ENCODE measurements at places on chromosomes 16 and 17. TPM values are rescaled to one million over a fixed set of nuclear protein-coding genes. Genes with fewer than 3 reads are reported as not detected.

Gene DNAH9
- total RNA-seq: 0.37 TPM

Gene QRICH2
- total RNA-seq: 4.7 TPM

Gene MEFV
- total RNA-seq: not detected

Gene KRTAP3-1
- total RNA-seq: not detected

DNA sequence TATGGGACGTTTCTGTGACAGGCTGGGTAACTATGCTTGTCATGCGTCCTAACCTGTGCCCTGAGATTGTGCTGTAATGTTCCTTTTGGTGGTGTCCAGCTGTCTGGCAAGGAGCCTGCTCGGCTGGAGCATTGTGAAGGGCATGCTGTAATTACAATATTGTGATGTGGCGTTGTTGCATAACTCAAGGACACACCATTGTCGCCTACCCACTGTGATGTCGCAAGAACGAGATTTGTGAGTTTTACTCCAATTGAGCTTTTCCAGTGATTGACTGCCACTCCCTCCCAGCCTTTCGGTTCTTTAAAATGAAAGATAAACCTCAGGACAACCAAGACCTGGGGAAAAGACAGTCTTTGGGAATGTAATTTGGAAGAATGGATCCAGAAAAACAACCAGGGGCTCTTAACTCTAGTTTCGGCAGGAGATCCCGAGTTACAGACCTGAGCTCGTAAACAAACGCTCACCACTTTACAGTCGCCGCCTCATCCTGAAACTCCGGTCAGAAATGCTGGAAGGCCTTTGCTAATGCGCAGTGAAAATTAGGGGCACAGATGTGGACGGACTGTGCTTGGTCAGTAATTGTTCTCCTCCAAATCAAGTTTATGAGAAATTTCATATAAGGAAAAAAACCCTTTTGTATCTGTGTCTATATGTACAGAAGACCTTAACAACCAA is 1.3 kb downstream of the ZNF750 start:
- DNase-seq: peak; percentile 10

DNA sequence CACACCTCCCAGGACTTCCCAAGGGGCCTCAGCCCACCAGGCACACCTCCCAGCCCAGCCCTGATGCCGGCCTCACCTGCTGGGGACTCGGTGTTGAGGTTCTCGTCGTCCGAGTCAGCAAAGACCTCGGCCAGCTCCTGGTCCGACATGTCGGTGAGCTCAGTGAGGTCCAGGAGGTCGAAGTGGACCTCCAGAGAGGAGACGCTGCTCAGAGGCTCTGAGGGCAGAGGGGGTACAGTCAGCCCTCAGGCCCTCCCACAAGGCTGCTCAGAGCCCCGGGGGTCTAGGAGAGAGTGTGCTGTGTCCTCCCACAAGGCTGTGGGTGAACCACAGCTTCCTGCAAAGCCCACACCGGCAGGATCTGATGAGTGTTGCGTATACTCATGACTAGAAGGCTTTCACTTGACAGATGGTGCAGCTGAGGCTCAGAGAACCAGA is 10.5 kb downstream of the DBNDD1 start:
- DNase-seq: no peak

DNA sequence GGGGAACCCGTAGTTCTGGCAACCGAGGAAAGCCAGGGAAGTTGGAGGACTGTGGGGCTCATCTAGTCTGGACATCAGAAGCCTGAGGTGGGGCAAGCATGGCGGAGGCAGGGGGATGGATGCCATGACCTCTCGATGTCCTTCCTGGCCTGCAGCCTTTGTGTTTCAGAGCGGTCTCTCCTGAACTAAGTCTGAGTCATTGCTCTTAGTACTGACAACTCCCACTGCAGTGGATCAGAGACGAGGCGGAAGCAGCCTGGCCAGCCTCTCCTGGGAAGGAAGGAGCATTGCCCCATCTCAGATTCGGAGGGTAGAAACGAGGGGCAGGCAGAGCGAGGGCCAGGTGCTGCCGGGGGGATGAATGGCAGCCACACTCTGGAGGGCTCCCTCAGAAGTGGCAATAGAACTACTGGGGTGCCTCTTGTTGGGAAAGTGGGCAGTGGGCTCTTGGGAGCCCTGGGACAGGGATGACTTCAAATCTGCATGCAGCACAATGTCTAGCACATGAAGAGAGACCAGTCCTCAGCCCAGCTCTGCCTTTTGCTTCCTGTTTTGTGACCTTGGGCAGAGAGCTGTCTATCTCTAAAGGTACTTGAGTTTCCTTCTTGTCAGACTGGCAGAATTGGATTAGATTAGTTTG is 3.6 kb upstream of the STAC2 start:
- no peak for DNase-seq

DNA sequence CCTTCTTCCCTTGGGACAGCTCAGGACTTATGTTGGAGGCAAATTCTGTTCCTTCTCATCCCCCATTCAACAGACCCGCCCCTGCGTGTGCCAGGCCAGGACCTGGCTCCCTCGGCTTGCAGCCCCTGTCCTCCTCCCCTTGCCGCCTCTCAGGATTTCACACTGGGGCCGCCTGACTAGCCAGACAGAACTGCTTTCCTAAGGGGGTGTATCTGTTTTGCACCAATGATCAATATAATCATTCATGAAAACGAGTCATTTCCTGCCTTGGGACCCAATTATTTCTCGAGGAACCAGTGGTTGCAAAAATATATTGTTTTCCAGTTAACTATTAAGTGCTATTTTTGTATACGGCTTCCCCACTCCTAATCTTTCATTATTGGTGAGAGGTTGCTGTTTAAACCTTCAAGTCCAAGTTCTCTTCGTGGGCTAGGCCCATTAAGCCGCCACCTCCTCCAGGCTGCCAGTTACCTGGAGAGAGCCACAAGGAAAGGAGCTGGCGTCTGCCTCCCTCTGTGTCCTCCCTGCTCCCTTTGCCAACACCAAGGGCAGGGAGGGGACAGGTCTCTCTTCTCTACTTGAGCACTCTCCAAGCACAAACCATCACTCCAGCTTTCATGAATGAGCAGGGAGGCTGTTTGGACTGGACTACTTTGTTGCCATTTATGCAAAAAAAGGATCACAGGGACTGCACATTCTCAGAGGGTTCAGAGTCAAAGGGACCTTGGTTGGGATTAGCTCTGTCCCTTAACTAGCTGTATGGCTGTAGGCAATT is 8.9 kb downstream of the DCAKD start:
- no peak for DNase-seq

- DNase-seq: no peak
Observed at GRCh38 chr16:64627288-64627687, 494.6 kb downstream of the CDH11 start.

- no peak for DNase-seq
Observed at GRCh38 chr16:69094501-69094900, 11.0 kb upstream of the HAS3 start.

DNA sequence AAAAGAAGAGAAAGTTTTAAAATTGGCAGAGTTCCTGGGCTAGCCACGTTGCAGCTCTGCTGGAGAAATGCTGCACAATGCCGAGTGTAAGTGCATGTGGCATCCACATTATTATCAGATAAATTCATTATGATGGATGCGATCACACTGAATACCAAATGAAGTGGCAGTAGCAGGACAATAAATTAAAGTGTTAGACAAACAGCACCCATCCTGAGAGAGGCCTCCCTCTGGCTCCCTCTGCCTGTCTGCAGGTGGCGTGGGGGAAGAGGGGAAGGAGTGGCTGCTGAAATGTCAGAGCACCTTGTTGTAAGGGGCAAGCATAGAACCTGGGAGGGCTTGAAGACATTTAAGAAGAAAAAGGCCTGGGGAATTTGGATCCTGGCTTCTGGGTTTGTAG is 324.1 kb downstream of the HAPSTR1 start:
- no peak for DNase-seq

GRCh38 chr17:50283246-50283645 is 9.0 kb downstream of the TMEM92 start:
- DNase-seq: no peak

DNA sequence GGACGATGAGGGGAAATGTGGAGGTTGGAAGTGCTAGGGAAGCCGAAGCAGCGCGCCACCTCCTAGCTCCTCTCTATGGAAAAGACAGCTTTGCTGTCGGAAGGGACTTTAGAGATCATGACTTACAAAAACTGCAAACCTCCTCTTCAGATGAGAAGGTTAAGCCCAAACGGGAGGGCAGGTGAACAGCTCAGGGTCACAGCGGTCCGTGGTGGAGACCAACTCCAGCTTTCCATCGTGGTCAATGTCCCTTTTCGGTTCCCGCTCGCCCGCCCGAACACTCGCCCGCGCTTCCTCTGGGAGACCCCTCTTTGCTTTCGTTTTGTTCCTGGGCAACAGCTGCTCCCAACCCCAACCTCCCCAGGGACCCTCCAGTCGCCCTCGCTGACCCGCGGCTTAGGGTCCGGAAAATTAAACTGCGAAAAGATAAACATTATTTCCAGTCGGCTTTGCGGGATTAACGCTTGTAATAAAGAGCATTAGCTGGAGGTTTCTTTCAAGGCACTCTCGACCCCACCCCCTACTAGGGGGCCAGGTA is 7.7 kb downstream of the IRX6 start:
- DNase-seq: no peak

DNA sequence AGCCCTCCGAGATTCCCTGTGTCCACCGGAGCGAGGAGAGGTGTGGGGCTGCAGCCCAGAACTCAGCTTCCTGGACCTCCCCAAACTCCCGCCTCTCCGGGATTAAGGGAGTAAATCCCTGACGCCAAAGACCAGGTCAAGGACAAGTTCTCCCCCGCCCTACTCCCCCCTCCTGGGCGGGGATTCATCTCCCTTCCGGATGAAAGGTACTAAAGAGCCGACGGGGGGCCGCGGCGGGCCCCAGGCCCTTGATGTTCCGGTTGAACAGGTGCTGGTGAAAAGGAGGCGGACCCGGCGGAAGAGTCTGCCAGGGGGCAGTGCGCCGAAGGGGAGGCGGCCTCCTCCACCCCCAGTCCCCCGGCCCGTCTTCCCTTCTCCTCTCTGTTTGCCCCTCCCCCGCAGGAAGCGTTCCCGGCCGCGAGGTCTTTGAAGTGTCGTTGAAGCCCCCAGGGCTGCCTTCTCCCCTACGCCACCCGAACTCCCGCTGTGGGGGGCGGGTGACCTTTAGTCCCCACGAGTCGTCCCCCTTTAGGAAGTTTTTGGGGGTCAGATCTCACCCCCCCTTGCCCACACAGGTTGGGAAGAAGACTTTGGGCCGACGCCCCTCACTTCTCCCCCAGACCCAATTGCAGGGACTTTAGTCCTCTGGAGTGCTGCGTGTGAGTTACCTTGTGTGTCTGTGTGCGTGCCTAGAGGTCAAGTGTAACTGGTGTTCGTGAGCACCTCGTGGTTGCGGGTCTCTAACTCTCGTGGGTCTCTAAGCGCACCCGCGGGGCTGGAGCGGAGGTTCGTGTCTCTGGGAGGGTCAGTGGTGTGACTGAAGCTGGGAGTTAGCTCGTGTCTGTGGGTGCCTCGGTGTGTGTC is 1.1 kb upstream of the MLLT6 start:
- DNase-seq: no peak

All from chondrocyte (in vitro differentiated cells).